NCI-H1436 treated with DMSO at 0.1 percent for 48 hours (cell line): ENCODE measurements at places on chromosomes 13 and 19.

- DNase-seq, result no peak
These were observed at the start of gene TSHZ3 for GRCh38 chr19:31349160-31349881. Gene TSHZ3, minus strand, starts transcription at chr19:31349436. Its CDS starts 217 bp downstream, at chr19:31349219.

GRCh38 chr19:3298853-3299449 is 67.4 kb upstream of the NFIC start:
- DNase-seq, result no peak

GRCh38 chr19:15291548-15292021 is 40.8 kb downstream of the BRD4 start:
- DNase-seq, result no peak

GRCh38 chr19:5059213-5059574 is 90.3 kb downstream of the KDM4B start:
- no peak for DNase-seq

DNA sequence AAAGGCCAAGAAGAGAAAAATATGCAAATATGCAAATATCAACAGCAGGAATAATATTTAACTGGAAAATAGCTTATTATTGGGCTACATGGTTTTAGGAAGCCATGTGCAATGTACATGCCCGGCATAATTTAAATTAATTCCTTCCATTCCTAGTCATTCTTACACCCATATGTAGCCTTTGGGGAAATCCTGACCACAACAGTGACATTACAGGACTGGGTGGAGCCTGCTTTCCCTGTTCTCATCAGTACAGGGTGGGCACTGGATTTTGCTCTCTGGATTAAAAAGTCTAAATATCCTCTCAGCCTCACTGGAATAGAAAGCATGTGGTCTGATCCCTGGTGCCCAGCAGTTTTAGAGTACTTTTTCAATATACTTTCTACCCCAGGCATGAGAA is 198.2 kb downstream of the DNAJC15 start:
- DNase-seq, result no peak
